ENCODE measurements at places on chromosomes 6 and 20. TPM values are rescaled to one million over a fixed set of nuclear protein-coding genes. Genes with fewer than 3 reads are reported as not detected.

Gene SRMS
- total RNA-seq = not detected

Gene TUBE1
- 26.9 TPM for total RNA-seq

Gene SDHAF4
- 6.3 TPM for total RNA-seq

Gene RAB32
- 31.9 TPM for total RNA-seq

Gene EYS
- total RNA-seq = not detected

Gene TREM2
- total RNA-seq = 8.1 TPM

Gene NOX3
- not detected for total RNA-seq

DNA sequence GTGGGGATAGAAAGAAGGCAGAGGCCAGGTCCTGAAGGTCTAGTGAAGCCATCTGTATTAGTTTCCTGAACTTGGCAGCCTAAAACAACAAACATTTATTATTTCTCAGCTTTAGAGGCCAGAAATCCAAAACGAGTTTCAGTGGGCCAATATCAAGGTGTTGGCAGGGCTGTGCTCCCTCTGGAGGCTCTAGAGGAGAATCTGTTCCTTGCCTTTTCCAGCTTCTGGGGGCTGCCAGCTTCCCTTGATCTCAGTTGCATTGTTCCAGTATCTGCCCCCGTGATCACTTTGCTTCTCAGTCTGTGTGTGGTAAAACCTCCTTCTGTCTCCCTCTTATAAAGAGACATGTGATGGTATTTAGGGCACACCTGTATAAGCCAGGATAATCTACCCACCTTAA lies 82.4 kb downstream of the MAFB start:
- no peak for DNase-seq

GRCh38 chr6:107125771-107126170 lies 10.5 kb upstream of the BEND3 start:
- no peak for DNase-seq

DNA sequence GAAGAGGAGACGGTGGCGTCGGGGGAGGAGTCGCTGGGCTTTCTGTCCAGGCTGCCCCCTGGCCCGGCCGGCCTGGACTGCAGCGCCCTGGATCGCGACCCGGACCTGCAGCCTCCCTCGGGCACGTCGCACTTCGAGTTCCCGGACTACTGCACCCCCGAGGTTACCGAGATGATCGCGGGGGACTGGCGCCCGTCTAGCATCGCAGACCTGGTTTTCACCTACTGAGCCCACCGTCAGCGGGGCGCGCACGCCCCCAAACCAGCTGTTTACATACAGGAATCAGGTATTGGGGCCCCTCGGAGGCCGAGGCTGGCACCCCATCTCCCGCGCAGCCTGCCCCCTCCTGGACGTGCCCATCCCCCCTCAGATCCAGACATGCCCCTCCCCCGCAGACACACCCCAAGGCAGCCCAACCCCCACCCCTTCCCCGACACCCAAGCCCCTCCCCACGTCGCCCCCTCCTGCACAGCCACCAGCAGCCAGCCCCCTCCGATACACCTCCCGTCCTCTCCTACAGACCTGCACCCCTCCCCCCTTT lies 1.4 kb downstream of the SOX12 start:
- DNase-seq = peak; percentile 82

DNA sequence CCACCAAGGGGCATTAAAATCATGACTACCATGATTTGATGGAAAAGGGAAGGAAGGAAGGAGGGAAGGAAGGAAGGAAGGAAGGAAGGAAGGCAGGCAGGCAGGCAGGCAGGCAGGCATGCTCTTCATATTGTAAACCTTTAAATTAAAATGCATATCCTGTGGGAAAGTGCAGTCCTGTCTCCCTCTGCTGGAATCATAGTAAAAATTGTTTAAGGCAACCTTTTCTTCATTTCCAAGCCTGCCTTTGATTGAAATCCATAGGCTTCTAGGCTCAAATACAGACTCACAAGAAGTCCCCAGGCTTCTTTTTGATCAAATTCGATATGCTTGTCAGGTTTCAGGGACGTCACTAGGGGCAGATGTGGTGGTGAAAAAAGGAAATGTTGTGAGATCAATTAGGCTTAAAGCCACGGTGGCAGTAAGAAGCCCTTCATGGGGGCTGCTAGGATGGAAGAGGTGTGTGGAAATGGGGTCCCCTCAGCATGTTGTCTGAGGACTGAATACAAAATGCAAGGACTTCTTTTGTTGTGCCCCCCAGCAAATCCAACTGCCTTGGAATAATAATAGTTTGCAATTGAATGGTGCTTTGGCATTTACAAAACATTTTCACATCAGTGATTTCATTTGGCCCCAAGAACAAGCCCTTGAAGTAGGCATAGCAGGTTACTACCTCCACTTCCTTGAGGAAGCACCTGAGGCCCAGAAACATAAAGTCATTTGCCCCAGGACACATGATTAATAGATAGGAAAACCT lies 25.6 kb upstream of the GABRR1 start:
- DNase-seq = no peak

DNA sequence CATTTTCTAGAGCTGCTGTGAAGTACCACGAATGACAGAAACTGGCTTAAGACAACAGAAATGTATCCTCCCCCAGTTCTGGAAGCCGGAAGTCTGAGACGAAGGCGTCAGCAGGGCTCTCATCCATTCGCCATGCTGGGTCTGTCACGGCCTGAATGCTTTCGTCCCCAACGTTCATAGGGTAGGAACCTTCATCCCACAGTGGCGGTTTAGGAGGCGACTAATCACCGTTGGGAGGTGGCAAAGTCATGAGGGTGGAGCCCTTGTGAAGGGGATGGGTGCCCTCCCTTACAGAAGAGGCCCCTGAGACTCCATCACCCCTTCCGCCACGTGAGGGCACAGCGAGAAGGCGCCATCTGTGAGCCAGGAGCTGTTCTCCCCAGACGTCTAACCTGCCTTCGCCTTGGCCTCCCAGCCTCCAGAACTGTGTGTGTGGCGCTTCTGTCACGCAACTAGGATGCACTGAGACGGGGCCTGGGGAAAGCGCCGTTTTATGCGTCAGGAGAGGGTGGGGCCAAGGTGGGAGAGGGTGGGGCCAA lies 250.3 kb downstream of the TTLL2 start:
- DNase-seq = no peak

DNA sequence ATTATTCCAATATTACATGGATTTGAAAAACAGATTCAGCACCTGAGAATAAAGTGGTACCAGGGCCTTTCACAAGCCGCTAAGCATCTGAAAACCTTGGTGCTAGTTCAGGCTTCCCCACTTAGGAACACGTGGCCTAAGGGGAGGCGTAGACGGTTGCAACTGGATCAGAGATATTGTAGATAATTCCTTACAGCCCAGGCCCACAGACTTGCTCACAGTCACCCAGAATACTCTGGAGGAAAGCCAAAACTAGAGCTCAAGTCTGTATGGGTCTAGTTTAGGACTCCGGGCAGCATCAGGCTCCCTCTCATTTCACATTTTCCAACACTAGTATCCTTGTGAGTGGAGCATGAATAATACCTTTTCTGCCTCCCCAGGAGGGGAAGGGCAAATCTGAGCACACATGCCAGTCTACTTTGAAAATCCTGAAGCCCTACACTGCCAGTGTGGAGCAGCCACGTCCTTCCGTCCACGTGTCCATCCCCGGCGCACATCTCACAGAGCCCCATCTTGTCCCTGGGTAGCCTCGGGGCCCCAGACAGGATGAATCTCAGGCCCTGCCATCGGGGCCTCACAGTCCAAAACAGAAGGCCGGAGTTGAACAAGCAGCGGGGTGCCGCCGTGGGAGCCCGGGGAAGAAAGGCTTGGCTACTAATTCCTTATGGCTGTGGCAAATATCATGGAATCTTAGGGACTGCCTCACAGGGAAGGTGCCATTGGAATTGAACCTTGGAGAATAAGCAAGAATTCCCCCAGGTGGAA lies 299.3 kb downstream of the NRN1 start:
- no peak for DNase-seq

DNA sequence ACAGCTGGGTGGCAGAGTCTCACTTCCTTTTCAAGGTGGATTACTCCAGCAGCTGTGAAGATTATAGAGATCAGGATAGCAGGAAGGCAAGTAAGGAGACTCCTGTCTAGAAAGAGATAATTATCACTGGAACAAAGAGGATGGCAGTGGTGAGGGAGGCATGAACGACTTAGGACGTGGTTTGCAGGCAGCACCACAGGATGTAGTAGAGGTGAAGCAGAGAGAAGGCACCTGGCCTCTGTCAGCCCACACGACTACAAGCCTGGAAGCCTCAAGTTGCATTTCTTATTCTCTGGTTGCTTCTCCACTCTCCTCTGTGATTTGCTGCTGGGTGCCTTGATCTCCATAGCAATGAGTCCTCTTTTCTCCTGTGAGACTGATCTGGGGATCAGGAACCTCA lies 62.7 kb downstream of the TSHZ2 start:
- DNase-seq = no peak

- no peak for DNase-seq
Measured at GRCh38 chr20:43349841-43350240, 107.9 kb upstream of the SRSF6 start.

GRCh38 chr20:10553326-10553984 lies 118.3 kb downstream of the SLX4IP start:
- DNase-seq = peak; percentile 77

GRCh38 chr6:10302566-10303235 lies 112.2 kb downstream of the TFAP2A start:
- no peak for DNase-seq

DNA sequence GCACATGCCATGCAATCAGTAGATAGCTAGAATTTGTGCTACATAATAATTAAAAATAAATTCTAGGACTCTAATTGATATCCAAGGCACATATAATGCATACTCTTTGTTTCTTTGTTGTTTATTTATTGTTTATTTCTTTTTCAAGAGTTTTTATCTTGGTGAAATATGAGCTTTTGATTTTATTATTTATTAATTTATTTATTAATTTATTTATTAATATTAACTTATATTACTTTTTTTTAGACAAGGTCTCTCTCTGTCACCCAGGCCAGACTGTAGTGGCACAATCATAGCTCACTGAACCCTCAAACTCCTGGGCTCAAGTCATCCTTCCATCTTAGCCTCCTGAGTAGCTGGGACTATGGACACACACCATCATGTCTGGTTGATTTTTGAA lies 519.9 kb downstream of the HAO1 start:
- no peak for DNase-seq

- DNase-seq = peak; percentile 76
Measured at GRCh38 chr20:31474758-31475427, at the start of the genes DEFB124 and REM1. Gene DEFB124 (minus strand): TSS chr20:31475127. CDS start chr20:31473013, 2,114 bp downstream. Gene REM1 (plus strand): TSS chr20:31475288. CDS start chr20:31476446, 1,158 bp downstream.

GRCh38 chr6:105592329-105592728 lies 189.4 kb upstream of the PREP start:
- DNase-seq = no peak

DNA sequence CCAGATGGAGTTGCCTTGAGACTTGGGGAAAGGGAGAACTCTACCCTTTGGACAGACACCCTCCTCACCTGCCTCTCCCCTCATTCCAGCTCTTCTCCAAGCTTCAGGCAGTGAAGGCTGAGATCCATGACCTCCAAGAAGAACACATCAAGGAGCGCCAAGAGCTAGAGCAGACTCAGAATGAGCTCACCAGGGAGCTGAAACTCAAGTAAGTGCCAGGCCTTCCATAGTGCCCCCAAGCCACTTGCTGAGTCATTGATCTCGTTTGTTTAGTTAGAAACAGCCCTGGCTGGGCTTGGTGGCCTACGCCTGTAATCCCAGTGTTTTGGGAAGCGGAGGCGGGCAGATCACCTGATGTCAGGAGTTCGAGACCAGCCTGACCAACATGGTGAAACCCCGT lies 39.2 kb downstream of the KIF3B start:
- no peak for DNase-seq

- DNase-seq = no peak
Measured at GRCh38 chr20:33753763-33754162, 22.0 kb downstream of the ZNF341 start.

- peak; percentile 65 for DNase-seq
Measured at GRCh38 chr6:15400572-15401004, 154.7 kb downstream of the JARID2 start.

DNA sequence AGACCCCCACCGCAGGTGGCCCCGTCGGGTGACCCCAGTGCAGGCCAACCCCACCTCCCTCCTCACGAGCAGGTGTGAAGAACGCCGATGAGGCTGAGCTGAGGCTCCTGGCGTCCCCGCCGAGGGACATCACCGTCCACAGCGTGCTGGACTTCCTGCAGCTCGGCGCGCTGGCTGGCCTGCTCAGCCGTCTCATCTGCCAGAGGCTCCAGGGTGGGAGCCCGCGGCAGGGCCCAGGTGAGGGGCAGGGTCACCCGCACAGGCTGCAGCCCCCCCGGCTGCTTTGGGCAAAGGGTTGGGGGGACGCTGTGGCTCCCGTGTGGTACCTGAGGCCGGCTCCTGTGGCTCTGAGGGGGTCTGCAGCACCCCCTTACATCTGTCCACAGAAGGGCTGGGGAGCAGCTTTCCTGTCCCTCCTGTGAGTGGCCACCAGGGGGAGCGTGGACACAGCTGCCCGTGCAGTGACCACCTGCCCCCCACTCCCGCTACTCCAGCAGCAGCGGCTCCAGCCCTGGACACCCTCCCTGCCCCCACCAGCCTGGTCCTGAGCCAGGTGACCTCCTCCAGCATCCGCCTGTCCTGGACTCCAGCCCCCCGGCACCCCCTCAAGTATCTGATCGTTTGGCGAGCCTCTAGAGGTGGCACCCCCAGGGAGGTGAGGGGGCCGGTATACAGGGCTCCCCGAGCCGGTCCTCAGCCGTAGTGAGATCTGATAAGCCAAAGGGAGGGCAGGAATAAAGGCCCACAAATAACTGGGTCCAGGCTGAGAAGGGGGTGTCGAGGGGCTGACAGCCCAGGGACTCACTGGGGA lies 16.5 kb downstream of the COL20A1 start:
- no peak for DNase-seq

- peak; percentile 69 for DNase-seq
Measured at GRCh38 chr20:50586531-50587232, 76.5 kb downstream of the PTPN1 start.

GRCh38 chr20:44761423-44761822 lies 15.8 kb downstream of the KCNK15 start:
- DNase-seq = no peak

DNA sequence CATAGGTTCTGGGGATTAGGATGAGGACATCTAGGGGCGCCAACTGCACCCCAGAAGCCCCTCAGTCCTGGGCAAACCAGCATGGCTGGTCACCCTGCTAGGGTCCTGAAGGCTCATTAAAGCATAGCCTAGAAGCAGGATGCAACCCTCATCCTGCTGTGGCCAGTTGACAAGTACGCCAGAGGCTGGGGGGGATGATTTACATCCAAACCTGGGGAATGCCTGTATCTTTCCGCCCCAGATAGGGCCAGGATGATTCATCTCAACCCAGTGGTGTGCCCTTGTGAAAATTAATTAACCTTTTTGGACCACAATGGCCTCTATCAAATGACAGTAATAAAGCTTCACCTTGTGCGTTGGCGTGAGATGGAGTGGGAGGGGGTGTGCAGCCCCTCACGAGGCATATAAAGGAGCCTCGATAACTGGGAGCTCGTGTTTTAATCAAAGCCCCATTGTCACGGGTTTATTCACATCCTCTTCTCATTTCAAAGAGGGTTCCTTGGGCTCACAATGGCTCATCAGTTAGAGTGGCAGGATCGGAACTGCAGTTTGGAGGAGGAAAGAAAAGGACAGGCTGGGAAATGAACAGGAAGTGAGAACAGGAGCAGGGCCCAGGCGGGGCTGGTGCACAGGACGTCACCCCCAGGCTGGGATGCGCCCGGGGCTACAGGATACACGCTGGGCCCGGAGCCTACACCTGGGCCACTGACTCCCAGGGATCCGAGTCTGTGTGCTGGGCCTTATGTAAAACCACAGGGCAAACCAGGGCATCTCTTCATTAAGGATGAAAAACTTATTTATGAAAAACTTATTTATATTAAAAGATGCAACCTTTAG lies 121.8 kb upstream of the PHACTR3 start:
- DNase-seq = no peak
